T1000 (cell line): ENCODE measurements at places on chromosomes 12 and 14.

- no peak for DNase-seq
These were observed 36.2 kb downstream of the TMEM120B start for GRCh38 chr12:121748571-121749265.

- DNase-seq: no peak
These were observed 199.7 kb downstream of the EPS8 start for GRCh38 chr12:15589328-15590032.

- no peak for DNase-seq
These were observed at the start of gene SLC39A2 for GRCh38 chr14:20998674-20999366. Gene SLC39A2 (plus strand): TSS chr14:20999293. CDS start chr14:20999447, 154 bp downstream.

DNA sequence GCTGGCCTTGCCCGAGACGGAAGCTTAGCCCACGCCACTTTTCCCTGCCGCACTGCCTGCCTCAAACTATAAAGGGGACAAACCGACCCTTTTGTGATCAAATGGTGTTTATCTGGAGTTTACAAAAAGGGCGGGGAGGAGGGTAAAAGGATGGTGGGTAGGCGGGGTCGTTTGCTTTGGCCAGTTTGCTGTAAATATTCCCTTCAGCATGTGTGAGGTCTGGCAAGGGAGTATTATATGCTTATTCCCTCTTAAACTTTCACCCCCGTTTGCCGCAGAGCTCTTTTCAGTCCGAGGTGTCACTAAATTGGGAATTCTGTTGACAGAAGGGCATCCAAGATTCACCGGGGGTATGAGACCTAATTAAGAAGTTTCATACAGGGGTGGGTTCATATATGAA, 3.8 kb upstream of the TBX3 start:
- no peak for DNase-seq

- DNase-seq: no peak
These were observed 208.2 kb upstream of the FOXN3 start for GRCh38 chr14:89625244-89625713.

DNA sequence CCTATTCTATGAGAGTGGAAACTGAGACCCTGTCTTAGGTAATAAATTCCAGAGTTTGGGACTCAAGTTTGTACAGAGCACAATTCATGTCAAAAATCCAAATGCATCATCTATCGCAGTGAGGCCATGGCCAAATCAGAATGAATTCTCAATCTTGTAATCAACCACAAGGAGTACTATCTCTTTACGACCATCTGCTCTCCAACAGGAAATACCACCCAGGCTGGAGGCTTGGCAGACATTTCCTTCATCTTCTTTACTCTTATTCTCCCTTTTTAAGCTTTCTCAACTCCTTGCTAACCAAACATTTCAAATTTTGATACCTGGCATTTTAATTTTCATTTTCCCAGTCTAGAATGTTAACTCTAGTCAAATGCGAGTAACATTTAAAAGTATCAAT, 32.7 kb upstream of the RNU6-7 start:
- DNase-seq: no peak

DNA sequence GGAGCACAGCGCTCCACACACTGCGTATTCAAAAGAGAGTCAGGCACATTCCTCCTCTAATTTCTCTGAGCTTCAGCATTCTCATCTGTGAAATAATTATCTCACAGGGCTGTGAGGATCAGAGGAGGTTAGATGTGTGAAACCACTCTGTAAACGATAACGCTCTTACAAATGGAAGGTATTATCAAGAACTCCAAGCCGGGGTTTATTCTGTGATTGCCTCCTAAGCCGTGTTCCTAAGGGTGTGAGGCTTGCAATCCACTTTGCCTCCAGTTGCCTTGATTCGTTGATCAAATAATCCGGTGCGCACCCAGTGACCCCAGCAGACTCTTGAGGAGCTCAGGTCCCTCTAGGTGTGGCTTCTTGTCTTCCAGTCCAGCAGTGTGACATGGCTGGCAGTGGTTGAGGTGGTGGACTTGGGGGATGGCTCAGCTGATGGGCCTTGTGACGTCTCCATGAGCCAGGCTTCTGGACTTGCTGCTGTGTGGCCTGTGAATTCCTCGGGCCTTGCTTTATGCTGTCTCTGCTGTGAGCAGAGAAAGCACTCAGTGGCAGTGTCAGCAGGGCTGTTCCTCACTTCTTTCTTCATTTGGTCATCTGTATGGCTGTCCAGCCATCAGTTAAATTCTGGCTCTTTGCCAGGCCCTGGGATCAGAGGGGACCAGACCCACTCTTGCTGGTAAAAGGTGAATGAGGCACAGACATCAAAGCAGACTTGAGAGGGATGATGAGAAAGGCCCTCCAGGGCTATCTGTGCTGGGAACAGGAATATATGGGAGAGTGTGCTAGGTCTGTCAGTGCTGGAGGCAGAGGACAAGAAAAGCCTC, 71.0 kb downstream of the SLC25A47 start:
- DNase-seq: no peak

DNA sequence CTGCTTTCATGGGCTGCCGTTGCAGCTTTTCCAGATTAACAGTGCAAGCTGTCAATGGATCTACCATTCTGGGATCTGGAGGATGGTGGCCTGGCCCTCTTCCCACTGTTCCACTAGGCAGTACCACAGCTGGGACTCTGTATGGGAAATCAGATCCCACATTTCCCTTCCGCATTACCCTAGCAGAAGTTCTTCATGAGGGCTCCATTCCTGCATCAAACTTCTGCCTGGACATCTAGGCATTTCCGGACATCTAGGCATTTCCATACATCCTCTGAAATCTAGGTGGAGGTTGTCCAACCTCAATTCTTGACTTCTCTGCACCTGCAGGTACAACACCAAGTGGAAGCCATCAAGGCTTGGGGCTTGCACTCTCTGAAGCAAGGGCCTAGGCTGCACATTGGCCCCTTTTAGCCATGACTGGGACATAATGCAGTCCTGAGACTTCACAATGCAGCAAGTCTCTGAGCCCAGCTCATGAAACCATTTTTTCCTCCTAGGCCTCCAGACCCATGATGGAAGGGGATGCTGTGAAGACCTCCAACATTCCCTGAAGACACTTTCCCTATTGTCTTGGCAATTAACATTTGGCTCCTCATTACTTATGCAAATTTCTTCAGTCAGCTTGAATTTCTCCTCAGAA, 863.3 kb downstream of the C12orf50 start:
- DNase-seq: no peak

DNA sequence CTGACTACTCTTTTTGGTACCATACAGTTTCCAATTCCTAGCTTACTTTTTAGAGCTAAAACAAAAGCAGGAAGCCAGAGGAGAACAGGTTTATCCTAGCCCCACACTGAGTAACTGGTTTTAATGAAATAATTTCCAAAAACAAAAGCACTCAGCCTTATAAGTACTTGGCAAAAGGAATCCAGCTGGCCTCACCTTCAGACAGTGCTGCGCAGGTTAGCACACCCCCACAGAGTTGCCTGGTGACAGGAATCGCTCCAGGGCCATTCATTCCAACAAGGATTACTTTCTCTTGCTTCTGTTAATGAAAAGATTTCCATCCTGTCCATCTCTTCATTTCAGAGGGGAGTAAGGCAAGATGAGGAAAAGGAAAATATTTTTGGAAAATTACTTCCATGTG, 84.6 kb downstream of the SCFD1 start:
- no peak for DNase-seq

- DNase-seq: no peak
These were observed 824.2 kb downstream of the SLC16A7 start for GRCh38 chr12:60419986-60420385.

- DNase-seq: no peak
These were observed at the start of gene FKBP11 for GRCh38 chr12:48925304-48926011. Gene FKBP11 (minus strand): TSS chr12:48925492. CDS start chr12:48925428, 64 bp downstream.

DNA sequence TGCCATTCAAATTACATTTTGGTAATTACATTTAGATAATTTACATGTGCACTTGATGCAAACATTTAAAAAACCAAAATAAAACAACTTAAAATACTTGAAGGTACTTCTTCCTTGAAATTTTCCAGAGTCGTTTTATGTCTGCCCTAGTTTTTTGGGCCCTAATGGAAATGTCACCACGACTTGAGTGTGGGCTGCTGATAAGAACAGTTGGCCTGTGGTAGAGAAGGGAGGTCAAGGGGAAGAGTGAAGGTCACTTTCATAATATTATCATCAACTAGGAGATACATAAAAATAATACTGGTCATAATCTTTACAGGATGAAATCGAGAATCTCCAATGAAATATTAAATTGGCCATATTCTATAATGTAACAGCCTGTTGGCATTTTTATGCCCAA, 23.1 kb downstream of the ZDHHC17 start:
- no peak for DNase-seq

- DNase-seq: no peak
These were observed 5.0 kb downstream of the GAPDH start for GRCh38 chr12:6539314-6539682.

DNA sequence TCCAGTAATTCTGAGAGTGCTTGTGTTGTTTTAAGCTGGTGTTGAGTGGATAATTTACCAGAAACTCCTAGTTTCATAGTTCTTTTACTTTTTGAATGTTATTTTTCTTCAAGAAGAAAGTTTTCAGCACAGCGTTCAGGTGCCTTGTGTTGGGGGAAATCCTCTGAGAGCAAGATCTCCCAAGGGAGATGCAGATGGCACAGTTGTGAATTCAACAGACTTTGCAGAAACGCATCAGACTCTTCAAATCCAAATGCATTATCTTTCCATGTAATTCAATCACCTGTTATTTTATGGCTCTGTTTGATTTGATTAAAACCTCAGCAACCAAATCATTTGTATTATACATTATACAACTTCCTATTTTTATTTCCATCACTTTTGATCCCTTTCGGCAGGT, 439.9 kb downstream of the EGLN3 start:
- DNase-seq: no peak

DNA sequence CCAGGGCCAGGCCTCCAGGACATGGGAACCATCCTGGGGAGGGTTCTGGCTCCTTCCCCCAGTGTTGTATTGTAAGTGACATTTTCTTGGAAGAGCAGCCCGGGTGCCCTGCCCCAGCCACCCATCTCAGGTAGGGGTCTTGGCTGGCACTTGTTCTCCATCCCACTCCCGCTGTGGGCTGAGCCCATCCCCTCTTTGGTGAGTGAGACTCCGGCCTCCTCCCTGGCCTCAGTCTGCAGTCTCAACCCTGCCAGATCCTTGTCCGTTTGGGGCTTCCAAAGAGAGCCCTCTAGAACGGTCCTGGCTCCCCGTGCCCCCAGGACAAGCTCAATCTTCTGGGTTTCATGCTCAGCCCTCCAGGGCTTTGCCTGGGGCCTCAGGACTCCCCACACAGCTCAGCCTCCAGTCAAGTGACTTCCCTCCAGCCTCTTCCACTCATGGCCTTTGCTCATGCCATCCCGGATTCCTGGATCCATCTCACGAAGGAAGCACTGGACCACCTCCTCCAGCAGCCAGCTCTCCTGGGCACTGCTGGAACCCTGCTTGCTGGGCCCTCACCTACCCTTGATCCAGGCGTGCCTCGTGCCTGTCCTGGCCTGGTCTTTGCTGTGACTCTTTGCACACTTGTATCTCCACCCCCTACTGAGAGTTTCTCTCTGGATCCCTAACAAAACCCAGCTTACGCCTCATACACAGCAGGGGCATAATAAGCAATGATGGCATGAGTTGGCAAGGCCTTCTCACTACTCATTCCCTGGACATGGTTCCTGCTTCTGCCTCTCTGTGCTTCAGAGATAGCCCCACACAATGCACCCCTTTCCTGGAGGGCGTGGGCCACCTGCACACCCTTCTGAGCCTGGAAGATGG, 297.4 kb upstream of the RTL1 start:
- no peak for DNase-seq

GRCh38 chr14:30551460-30551859, 7.5 kb upstream of the G2E3 start:
- no peak for DNase-seq

DNA sequence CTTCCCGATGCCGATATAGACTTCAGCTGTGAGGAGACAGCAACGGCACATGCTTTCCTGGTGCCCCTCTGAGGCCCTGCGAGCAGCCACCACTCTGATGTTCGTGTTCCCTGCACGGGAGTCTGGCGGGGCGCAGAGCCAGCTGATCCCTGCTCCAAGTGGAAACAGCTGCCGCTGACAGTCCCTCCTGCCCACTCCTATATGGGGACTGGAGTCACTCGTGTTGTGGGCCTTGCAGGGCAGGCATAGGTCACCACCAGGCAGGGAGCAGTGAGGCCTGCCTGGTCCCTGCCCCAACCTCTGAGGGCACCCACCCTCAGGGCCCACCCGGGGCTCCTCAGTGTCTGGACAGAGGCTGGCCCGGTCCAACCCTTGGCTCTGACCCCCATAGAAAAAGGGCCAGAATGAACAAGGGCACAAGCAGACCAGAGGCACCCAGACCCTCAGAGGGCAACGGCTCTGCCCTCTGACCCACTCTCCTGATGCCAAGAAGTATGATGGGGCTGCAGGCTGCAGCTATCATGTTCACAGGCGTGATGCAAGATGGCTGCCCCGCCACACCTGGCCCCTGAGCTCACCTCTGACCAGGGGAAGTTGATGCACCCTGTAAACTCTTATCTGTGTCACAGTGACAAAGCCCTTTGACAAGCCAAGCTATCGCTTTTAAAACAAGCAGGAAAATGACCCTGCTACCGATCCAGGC, 181.6 kb downstream of the CALM1 start:
- no peak for DNase-seq

DNA sequence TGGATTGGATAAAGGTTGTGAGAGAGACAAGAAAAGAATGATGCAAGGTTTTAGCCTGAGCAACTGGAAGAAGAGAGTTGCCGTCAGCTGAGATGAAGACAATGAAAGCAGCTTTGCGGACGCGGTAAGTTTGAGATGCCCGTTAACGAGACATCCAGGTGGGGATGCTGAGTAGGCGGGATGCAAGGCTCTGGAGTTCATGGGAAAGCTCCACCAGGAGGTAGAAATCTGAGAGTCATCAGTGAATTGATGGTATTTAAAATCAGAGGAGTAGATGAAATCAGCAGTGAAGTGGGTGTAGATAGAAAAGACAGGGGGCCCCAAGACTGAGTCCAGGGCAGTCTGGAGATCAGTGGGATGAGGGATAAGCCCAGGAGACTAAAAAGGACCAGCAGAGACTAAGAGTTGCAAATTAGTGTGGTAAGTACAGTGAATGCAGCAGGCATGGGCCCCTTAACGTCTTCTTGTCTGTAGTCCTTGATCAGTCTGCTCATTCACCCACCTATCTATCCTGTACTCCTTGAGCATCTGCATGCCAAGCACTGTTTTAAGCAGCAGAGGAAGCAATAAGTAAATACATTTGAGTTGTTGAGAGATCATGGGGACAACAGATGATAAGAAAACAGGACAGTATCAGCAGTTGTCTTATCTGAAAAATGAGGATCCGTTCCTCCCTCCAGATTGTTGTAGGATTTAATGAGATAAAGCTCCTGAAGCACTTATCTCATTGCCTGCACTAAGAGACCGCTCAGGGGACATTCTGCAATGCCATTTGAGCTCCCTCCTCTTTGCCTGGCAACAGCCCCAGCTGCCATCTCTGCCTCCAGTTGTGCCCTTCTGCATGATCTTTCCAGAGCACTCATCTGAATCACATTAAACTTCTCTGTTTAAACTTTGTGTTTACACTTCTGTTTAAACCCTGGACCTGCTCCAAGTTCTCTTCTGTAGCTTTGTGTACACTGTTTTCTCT, 91.5 kb downstream of the APAF1 start:
- DNase-seq: no peak

DNA sequence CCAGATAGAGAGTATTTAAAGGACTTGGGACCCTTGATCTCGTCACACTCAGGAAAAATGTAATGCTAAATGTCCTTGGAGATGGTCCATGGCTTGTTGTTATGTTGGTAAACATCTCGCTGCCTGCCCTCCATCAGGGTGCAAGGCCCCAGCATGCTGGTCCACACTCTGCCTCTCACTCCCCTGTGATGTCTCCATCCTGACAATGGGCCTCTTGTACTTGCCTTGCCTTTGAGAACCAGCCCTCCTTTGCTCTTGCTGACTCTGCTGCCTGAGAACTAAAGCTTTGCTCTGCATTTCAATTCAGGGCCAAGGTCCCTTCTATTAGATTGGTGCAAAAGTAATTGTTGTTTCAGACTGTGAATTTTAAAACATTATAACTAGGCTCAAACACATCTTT, 131.0 kb upstream of the LMNTD1 start:
- no peak for DNase-seq
